Kidney epithelial cell (primary cell): ENCODE measurements at places on chromosomes 11 and 22. TPM values are rescaled to one million over a fixed set of nuclear protein-coding genes. Genes with fewer than 3 reads are reported as not detected.

CASP4 gene
- 47.0 and 48.7 TPM in 2 replicates for total RNA-seq

SLC37A2 gene
- total RNA-seq, result 0.68 and 1.8 TPM in 2 replicates

VSTM5 gene
- 0.27 and 0.29 TPM in 2 replicates for total RNA-seq

TSPAN4 gene
- total RNA-seq, result 77.5 and 77.9 TPM in 2 replicates

CARD18 gene
- not detected in 2 replicates for total RNA-seq

POU2AF1 gene
- total RNA-seq, result not detected in 2 replicates

SCGB1D2 gene
- total RNA-seq, result not detected in 2 replicates

RASL10A gene
- 0.33 TPM in 1 of 2 replicates, not detected in the other for total RNA-seq

MGAT3 gene
- total RNA-seq, result 1.8 and 4.1 TPM in 2 replicates

MPEG1 gene
- total RNA-seq, result 0.27 TPM in 1 of 2 replicates, not detected in the other

PHETA2 gene
- total RNA-seq, result 4.6 and 8.7 TPM in 2 replicates

GLYATL1 gene
- total RNA-seq, result 0.84 and 2.1 TPM in 2 replicates

GRCh38 chr11:88813233-88813915 is 252.4 kb downstream of the GRM5 start:
- no peak for DNase-seq

- no peak for DNase-seq
Observed at GRCh38 chr11:72088076-72088808, 7.6 kb downstream of the LRRC51 start.

GRCh38 chr22:23398701-23399366 is 181.3 kb downstream of the IGLL1 start:
- DNase-seq, result no peak

- no peak for DNase-seq
Observed at GRCh38 chr22:29165321-29166060, 40.2 kb upstream of the EMID1 start.

- no peak for DNase-seq
Observed at GRCh38 chr11:58900479-58901420, 38.5 kb upstream of the GLYATL1 start.

DNA sequence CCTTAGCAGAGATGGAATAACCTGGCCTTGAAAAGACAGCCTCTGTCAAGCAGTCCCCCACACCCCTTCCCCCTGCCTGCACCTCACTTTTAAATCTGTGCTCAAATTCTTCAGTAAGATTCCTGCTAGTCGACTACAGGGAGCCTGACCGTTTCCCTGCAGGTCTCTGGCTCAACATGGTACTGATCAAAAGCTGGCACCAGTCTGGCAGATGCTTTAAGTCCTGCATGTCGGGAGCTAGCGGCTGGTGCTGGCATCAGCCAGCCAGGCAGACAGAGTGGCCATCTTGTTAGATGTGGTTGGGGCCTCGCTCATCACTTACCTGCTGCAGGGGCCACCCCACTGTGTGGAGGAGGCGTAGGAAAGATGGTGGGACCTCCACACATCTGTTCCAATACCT is 204.4 kb upstream of the SORL1-AS1 start:
- no peak for DNase-seq

- DNase-seq, result no peak
Observed at GRCh38 chr22:44538051-44538450, 40.0 kb upstream of the RTL6 start.

DNA sequence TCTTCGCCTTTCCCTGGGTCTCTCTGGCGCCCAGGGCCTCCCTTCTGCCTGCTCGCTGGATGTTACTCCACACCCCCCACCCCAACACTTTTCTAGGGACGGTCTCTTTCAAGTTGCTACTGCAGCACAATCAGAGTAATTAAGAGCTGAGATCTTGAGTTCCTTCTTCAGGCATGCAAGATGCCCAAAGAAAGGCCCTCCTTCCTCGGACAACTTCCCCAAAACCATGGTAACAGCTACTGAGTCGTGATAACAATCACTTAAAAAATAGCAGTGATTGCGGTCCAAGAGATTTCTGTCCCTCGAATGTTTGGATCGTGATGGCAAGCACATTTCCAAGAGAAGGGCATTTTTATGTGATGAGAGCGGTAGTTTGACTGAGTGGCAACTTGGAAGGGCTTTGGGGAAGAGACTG is 638 bp upstream of the TENM4 start:
- no peak for DNase-seq

- no peak for DNase-seq
Observed at GRCh38 chr11:97157221-97157740, 767.5 kb downstream of the JRKL start.

DNA sequence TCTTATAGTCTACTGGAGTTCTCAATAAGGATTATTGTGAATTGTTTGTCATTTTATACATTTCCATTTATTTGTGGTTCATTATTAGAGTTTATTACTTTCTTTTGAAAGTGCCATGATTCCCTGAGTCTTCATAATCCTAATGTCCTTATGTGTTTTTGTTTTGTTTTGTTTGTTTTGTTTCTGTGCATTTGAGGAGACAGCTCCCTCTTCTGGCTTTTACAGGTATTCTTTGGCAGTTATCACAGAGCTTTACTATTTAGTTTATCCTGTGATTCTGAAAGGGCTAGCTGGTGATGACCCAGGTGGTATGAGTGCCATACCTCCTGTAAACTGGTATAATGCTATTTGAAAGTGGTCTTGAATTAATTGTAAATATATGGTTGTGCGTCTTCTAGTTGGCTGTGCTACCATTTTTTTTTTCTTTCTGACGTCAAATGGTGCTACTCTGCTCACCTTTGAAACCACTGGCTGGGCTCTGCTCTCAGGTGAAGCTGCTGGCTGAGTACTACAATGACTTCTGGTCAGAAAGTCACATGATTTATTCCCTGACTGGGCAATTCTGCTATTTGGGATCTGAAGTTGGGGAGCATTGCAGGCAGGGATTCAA is 751.2 kb downstream of the JRKL start:
- no peak for DNase-seq

GRCh38 chr11:95939091-95939490 is 15.2 kb upstream of the MTMR2 start:
- no peak for DNase-seq

GRCh38 chr11:78763664-78764063 is 189.0 kb upstream of the NARS2 start:
- no peak for DNase-seq

DNA sequence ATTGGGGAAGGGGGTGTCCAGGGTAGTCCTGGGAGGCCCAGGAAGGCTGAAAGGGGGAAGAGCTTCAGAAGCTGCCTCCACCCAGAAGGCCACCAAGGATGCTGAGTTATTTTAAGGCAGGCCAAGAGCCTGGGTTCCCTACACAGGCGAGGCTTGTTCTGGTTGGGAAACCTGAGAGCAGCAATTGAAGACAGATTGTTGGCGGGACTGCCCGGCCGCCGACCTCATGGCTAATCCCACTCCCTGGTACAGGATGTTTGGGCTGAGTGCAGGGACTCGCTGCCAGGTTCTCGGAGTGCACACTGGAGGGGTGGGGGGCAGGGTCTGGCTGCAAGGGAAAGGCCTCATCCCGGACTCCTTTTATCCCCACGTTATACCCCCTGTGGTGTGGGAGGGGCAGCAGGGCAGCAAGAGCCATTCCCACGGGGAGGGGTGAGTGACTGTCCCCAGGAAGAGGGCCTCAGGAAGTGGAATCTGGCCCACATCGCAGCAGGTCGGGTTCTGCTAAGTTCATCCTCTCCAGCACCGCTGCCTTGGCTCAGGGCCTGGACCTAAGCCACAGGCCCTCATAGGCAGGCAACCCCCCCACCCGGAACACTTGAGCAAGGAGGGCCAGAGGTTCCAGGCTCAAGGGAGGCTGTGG is 43.6 kb upstream of the PRR5 start:
- no peak for DNase-seq

GRCh38 chr11:67022961-67023956 is at the start of gene SYT12:
SYT12 (plus strand) TSS chr11:67023134; CDS start chr11:67030145, 7,011 bp downstream.
- DNase-seq, result no peak

DNA sequence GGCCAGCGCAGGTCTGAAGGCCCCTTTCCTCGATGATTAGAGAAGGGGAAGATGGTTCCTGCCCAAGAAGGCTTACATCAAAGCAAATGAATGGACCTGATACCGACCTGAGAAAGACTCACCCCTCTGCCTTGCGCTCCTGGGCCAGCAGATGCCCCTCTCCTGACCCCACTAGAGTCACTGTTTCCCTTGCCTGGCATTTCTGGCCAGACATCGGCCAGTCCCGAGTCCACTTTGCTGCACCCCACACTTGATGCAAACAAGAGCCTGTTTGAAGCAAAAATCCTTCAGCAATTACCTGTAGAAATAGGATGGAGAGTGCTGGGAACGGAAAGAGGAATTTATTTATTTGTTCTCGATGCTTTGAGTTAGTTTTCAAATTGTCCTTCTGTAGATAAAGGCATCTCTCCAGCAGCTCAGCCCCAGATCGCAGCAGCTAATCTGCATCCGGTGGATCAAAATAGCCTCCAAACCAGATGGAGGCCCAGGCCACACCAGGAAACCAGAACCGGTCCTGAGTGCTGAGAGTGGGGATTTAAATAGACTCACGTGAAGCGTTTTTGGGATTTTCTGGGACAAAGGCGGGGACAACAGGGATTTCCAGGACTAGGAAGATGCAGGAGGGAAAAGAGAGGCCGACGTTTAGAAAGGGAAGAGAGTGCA is 148.6 kb downstream of the TRIM29 start:
- DNase-seq, result no peak

- peak; percentile 4 for DNase-seq
Observed at GRCh38 chr11:117662255-117662654, 134.8 kb downstream of the DSCAML1 start.

- no peak for DNase-seq
Observed at GRCh38 chr11:80109031-80109430, 668.2 kb upstream of the TENM4 start.

DNA sequence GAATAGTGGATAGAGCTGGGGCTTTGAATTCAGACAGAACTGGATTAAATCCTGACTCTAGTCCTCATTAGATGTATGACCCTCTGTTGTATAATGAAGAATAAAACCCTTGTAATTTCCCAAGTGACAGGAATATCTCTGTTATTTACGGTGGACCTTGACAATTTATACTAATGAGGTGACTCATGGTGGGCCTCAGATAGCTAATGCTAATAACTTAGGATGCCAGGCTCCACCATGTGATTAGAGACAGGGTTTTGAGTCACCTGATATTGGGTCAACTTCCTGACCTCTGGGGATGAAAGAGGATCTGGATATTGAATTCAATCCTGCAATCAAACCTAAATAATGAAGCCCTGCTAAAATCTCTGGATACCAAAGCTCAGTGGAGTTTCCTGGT is 33.6 kb downstream of the OSBP start:
- no peak for DNase-seq

DNA sequence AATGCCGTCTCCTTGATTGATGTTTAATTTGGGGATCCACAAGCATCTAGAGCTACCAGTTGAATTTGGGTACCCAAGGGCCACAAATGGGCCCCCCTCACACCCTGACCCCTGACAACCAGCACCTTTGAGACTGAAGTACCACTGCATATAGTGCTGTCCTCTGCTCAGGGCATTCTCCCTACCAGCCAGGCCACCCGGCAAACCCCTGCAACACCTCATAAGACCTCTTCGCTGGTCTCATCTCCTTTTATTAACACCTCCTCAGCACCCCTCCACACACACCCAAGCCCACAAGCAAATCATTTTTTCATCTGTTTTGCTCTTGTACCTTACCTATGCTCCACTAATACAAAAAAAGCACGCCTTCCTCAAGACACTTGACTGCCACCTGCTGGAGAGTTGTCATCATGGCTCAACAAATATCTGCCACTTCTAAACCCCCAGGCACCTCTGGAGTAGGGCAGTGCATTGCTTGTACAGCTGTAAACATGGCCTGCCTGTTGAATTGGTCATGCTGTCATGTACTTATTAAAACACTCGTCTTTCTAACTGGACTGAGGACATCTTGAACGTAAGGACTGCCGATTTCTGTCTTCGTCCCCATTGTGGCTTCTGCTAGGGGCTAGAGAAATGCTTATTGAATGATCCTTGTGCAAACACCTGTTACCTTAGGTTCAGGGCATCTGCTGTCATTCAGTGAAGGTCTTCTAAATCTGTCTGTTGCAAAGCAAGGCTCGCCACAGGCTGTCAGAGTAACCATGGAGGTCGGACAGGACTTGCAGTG is 66.5 kb downstream of the BMAL1 start:
- DNase-seq, result no peak

- DNase-seq, result no peak
Observed at GRCh38 chr22:22834783-22835182, 52.8 kb upstream of the IGLL5 start.

- no peak for DNase-seq
Observed at GRCh38 chr11:117731722-117732290, 65.2 kb downstream of the DSCAML1 start.

GRCh38 chr22:19750507-19751490 is 9.8 kb upstream of the TBX1 start:
- no peak for DNase-seq

- no peak for DNase-seq
Observed at GRCh38 chr11:121927097-121927785, 188.8 kb downstream of the BLID start.

- no peak for DNase-seq
Observed at GRCh38 chr22:38832005-38832978, 11.5 kb downstream of the NPTXR start.

GRCh38 chr11:114340311-114341131 is 44.3 kb downstream of the NNMT start:
- peak; percentile 42 for DNase-seq

DNA sequence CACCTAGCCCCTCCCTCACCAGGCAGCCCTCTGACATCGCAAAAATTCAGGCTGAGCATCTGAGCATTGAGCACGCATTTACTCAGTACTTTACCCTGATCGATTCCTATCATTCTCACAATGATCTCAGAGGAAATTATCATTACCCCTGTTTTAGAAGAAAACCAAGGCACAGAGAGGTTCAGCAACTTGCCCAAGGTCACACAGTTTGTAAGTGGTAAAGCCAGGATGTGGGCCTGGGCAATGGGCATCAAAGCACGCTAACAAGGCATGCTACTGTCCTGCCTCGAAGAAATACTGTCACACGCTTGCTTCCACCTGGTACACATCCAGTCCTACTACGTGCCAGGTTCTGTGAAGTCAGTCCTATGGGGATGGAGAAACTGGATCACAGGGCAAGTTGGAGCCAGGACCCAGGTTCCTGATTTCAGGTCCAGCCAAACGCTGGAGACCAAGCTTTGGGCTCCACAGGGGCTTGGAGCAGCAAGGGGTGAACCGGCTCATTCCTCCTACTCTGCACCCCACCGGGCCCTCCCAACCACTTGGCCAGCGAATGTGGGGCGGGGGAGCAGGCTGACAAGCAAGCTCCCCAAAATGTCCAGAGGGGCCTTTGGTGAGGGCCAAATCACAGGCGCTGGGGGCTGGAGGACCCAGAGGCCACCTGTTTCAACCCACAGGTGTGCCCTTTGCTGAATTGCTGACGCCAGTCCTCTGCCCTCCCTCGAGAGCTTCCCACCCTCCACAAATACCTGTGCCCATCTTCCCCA is 18.2 kb downstream of the KCNJ4 start:
- no peak for DNase-seq

- no peak for DNase-seq
Observed at GRCh38 chr11:61949169-61950034, 749 bp upstream of the BEST1 start.

- no peak for DNase-seq
Observed at GRCh38 chr11:93766504-93766903, 17.6 kb upstream of the MED17 start.
